ENCODE measurements at places on chromosomes 3 and 15.

DNA sequence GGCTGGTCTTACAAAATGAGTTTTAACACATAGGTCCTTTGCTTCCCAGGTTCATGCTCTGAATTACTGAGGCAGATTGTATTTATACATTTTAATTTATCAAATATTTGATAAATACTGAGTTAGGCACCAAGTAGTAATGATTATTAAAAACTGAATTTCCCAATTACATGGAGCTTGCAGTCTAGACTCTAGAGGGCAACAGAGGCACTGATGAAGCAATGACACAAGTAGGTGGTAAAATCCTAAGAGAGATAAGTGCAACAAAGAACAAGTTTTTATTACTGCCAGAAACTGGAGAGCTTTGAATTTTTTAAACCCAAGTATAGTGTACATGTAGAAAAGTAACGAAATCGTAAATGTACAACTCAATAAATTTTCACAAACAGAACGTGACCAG, 406.2 kb upstream of the RARB start:
- no peak for DNase-seq

GRCh38 chr15:36356978-36357601, 222.3 kb upstream of the CDIN1 start:
- no peak for DNase-seq

DNA sequence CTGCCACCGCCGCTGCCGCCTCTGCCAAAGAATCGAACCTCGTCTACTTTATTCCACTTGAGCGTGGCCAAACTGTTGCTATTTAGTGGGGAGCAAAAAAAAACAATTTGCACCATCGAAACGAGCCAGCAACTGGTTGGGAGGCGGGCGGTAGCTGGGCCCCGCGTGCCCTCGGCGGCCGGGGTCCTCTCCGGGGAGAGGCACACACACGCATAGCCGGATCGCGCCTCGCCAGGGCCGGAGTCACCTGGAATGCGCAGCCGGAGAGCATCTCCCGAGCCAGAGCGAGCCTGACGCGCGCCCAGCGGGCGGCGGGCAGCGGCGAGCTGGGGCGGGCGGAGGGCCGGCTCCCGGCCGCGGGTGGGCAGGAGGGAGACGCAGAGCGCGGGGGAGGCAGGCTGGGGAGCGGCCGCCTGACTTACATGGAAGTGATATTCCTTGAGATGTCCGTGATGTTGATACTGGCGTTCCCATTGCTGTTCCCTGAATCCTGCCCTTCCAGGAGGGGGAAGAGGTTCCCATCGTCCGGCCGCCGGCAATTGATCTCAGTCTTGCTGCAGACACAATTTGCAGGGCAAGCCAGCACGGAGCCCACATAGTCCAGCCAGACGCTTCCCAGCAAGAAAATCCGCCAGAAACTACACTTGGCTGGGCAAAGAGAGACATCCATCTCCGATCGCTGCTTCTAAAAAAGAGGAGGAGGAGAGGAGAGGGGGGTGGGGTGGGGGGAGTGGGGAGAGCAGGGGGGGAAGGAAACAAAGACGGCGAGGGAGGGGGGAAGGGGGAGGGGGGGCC, 858 bp downstream of the NTRK3 start:
- DNase-seq, result no peak

DNA sequence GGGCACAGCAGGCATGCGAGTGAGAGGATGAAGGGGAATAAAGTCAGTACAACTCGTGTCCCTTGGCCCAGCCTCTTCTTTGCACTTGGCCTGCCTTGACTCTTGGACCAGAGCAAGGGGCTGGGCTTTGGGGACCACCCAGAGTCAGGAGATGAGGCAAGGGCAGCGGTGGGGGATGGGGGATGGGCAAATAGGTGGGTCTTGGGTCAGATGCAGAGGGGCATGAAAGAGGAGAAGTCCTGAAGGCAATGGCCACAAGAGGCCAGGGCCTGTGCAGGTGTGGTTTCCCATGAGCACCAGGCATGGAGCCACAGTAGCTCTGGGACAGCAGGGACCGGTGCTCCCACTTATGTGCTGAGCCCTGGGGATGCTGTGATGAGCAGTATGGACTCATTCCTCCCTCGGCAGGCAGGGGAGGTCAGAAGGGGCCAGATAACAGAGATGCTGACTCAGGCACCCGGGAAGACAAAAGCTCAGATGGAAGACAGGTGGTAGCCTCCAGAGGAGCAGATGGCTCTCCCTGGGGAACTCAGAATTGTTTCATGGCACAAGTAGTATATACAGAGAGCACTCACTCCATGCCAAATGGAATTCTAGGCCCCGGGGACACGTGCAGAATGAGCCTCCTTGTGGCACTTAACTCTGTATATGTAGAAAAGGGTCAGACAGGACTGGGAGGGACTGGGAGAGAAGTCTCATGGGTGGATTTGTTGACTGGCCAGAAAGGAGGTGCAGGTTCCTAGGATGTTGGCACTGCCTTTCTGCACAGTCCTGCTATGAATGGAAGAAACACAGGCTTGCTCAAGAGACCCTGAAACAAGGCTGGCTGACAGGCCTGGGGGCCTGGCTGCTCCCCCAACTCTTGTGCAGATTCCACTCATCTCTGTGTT, 14.3 kb downstream of the ZBTB47 start:
- DNase-seq, result no peak

DNA sequence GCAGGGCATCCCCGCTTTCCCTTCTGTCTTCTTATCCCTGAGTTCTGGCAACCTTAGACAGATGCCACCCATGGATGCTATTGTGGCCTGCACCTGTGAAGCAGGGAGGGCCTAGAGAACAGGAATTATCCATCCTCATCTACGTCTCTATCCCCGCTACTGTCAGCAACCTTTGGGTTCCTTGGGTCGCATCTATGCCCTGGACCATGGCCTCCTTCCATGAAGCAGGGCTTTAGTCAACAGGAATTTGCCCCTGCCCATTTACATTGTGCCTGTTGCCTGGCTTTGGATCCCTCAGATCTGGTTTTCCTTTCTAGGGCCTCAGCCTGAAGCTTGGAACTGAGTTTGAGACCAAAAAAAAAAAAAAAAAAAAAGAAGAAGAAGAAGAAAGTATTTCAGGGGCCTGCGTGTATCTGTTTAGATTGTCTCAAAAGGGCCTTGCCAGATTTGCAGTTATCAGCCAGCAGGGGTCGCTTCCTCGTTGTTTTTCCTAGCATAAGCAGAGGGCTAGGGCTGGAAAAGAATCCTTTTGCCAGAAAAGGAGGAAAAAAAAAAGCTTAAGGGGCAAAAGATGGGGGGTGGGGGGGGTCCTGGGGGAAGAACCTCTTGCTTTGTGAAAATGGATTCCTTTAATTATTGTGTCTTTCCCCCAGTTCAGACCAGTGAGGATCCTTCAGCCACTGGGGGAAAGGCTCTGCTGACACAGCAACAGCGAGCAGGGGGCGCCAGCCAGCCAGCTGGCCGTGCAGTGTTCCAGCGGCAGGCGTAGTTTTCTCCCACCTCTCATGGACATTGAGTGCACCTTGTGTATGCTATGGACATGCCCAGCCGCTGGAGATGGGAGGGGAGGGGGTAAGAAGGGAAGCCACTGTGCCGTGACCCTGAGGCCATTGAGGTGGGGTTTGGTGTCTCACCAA, 65.7 kb upstream of the ALDH1L1 start:
- DNase-seq, result no peak

DNA sequence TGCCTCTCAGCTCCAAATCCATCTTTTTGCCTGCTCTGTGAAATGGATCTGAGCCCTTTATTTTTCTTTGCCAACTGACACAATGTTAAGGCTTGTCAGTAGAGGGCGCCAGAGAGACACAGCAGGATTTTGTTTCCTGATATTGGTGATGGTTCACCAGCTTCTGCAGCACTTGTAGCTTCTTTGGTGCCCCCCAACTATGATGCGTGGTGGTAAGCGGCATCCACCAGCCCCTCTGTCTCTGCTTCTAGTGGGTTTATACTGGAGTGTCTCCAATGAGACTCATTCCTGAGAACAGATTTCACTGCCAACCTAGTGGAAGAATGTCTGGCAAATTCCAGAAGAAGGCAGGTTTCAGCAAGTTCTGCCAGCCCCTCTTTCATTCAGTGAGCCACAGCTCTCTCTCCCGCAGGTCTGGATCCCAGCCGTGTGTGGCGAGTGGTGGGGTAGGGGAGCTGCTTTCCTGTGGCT, 471.9 kb upstream of the FRG2C start:
- DNase-seq, result peak; percentile 23

GRCh38 chr3:160758929-160759577, 3.0 kb downstream of the PPM1L start:
- no peak for DNase-seq

- no peak for DNase-seq
These were observed 77.4 kb upstream of the SEC13 start for GRCh38 chr3:10398341-10398740.

DNA sequence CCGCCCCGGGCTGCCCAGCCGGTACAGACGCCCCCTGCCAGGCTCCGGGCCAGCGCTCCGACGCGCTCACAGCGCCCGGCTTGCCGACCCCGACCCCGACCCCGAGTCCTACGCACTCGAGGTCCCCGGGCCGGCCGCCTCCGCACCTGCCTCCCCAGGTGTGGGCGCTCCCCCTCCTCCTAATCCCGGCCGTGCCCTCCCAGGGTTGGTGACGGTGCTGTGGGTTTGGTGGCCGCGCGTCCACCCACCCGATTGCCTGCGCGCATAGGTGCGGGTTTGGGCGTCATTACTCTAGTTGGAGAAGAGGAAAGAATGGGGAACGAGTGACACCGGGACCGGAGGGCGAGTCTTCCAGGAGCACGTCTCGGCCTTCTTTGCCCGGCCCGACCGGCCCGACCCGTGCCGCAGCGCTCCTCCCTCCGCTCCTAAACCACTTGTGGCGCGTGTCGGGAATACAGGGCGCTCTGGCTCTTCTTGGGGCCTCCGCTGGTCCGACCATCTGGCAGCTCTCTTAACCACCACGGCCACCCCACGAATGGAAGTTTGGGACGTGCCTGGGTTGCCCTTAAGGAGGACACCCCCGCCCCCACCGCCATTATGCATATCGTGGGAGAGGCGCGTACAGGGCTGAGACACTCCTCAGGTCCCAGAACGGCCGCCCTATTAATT, 810 bp upstream of the THRB start:
- DNase-seq, result no peak

DNA sequence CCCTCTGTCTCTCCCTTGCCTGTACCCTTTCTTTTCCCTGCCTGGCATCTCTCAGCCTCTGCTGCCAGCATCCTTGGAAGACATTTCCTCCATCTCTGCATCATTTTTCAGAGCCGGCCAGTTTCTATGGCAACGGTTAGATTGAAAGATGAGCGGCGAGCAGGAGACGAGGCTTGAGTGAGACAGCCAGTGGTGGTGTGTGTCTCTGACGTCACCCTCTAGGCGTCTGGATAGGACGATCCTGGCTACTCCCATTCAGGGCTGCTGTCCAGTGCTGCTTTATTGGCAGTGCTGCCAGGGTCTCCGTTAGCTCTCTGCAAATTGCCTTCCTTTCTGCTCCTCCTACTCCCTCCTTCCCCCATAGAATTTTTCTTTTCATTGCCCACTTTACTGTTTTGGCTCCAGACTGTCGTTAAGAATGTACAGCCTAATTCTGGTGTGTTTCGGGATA, 57.9 kb downstream of the TRAK1 start:
- no peak for DNase-seq

DNA sequence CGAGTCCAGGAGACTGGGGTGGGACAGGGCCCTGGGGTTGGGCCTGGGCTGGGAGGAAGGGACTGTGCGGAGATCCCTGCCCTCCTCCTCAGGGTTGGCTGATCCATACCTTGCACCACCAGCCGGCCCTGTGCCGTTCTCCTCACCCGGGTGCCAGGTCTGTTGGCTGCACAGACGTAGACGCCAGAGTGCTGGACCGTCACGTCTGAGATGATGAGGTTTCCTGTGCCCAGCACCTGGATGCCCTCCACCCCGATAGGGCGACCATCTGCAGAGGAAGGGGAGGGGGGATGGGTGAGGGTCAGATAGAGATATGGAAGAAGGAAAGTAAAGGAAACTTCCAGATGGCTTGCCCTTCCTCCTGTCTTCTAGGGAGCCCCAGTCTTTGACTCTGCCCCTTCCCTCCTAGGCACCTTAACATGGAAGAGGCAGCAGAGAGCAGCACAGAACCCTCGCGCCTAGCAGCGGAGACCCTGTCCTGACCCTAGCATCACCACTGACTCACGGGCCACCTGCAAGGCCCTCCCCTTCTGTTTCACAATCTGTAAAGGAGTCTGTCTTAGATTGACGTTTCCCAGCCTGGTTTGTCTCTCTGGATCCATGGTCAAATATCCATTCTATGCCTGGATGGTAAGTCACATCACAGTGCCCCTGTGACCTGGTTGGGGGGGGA, 28.8 kb downstream of the RNU5B-1 start:
- no peak for DNase-seq

- DNase-seq, result no peak
These were observed 198.3 kb downstream of the ADAMTS9 start for GRCh38 chr3:64489361-64490044.

GRCh38 chr15:83537606-83538005, 90.5 kb downstream of the SH3GL3 start:
- DNase-seq, result no peak

DNA sequence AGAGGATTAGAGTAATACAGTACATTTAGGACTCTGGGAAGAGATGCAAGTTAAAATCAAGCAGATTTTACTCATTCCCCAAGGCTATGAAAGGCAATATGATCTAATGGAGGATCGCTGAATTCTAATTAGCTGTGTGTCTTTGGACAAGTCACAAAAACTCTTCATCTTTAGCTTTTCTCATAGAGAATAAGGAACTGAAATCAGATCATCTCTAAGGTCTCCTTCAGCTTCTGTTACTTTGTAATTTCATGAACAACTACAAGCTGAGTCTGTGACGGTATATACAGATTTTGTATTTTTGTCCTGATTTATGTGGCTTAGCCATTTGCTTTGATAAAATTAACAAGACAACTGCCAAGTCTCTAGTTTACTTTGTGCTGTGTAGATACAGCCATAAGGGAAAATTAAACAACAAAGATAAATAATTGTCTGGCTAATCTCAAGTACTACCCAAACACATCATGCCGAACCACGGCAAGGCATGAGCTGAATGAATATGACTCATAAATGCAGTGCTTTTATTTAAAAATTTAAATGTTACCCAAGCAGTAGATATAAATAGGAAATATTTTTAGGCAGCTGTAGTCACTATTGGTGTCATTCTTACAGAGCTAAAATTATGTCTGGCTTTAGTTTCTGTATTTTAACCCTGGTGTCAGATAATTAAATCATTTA, 81.5 kb downstream of the GAP43 start:
- DNase-seq, result no peak

- no peak for DNase-seq
These were observed 1.3 kb downstream of the SMC4 start for GRCh38 chr3:160400702-160401150.

DNA sequence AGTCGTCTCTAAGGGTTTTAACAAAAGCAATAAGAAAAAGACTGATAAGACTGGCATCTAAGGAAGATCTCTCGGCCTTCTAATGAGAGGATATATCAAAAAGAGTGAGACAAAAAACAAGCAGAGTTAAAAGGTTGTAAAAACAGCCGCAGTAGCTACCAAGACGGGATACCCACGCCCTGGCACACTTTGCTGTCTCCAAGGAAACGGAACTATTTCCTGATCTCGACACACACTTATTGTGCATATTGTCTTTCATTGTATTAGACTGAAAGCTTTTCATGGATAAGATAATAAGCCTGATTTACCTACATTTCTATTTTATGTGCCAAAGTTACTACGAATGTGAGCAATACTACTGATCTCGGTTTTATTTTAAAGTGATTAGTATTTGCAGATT, 161.5 kb upstream of the MCTP2 start:
- no peak for DNase-seq
